ENCODE measurements at places on chromosomes 11 and 22.
A peak's percentile ranks its signal among the peaks of the same experiment; 100 is the strongest.

GRCh38 chr11:8934742-8935488, 2.2 kb upstream of the C11orf16 start:
- peak; percentile 93 for DNase-seq

GRCh38 chr22:48488611-48489511, 1338.8 kb downstream of the BRD1 start:
- peak; percentile 12 for DNase-seq

DNA sequence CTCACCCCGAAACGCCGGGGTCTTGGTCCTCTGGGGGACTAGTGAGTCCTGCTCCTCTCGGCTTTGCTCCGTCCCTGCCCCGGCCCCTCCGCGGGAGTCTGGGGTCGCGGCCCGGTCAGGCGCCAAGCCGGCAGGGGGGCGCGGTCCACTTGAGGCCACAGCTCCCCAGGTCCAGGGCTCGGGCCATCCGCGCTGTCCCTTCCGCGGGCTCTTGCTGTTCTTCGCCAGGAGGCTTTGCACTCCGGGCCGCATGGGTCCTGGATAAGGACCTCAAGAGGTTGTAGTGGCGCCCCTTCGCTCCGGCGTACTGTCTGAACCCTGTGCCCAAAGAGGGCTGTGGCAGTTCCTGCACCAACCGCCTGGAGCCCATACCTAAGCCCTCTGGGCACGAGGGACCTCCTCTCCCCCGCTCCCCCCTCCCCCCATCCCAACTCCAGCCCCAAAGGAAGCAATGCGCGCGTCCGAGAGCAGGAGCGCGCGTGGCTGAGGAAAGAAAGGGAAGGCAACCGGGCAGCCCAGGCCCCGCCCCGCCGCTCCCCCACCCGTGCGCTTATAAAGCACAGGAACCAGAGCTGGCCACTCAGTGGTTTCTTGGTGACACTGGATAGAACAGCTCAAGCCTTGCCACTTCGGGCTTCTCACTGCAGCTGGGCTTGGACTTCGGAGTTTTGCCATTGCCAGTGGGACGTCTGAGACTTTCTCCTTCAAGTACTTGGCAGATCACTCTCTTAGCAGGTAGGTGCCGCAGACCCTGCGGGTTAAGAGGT, at the start of gene ADM:
Gene ADM, plus strand, starts transcription at position 579 of the 767 bp plus-strand sequence. CDS start 628 bp downstream, outside the sequence.
- DNase-seq: peak; percentile 97

DNA sequence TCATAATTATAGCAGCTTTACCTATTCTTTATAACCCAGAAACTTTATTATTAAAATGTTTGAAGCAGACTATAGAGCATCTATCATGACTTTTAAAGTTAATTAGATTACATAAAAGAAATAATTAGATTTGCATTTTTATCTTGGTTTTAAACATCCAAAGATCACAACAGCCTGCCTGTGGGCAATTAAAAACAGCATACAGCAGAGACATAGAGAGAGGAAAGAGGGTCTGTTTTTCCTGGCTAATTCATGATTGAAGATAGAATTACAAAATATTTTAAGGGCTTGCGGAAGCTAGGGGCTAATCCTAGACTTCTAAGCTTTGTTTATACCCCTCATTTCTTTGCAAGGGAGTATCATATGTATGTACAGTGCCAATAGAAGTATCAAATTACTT, 178.1 kb downstream of the SOX6 start:
- no peak for DNase-seq

GRCh38 chr11:117572129-117572528, 224.9 kb downstream of the DSCAML1 start:
- no peak for DNase-seq

DNA sequence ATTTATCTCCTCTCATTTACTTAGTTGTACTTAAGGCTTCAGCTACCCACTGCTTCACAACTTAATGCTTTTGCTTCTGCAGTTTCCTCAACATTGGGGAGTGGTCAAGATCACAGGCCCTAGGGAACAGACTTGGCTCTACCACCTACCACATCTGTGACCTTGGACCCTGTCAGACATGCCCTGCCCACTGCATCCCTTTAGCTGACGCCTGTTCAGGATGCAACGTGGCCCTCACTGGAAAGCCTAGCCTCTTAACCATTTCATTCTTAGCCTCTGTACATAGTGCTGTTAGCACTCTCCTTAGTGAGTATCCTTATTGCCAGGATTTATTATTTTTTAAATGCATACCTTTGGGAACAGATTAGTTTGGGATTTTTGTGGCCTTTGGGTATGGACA, 34.4 kb downstream of the TNRC6B start:
- no peak for DNase-seq

DNA sequence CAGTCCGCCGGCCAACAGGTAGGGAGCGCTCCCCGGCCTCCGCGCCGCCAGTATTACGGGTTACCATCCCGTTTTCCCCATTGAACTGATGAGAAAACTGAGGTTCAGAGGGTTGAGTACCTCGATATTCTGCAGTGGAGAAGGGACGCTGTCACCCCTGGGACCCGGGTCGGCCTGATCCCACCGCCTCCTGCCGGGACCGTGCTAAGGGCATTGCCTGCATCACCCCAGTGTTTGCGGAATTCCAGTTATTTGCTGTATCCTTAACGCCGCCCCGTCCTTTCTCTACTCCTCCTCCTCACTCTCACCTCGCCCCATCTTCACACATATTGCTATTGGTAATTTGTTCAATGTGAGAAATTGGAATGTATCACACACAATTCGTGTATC, 370 bp upstream of the A4GALT start:
- no peak for DNase-seq

DNA sequence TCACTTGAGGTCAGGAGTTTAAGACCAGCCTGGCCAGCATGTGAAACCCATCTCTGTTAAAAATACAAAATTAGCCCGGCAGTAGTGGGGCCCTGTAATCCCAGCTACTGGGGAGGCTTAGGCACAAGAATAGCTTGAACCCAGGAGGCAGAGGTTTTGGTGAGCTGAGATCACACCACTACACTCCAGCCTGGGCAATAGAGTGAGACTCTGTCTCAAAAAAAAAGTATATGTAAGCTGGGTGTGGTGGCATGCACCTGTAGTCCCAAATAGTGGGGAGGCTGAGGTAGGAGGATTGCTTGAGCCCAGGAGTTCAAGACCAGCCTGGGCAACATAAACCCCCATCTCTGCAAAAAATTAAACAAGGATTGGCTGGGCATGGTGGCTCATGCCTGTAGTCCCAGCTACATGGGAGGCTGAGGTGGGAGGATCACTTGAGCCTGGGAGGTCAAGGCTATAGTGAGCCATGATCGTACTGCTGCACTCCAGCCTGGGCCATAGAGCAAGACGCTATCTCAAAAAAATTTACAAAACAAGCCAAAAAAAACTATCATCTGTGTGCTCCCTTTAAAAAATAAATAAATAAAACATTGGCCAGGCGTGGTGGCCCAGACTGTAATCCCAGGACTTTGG, 10.8 kb downstream of the CRKL start:
- no peak for DNase-seq

DNA sequence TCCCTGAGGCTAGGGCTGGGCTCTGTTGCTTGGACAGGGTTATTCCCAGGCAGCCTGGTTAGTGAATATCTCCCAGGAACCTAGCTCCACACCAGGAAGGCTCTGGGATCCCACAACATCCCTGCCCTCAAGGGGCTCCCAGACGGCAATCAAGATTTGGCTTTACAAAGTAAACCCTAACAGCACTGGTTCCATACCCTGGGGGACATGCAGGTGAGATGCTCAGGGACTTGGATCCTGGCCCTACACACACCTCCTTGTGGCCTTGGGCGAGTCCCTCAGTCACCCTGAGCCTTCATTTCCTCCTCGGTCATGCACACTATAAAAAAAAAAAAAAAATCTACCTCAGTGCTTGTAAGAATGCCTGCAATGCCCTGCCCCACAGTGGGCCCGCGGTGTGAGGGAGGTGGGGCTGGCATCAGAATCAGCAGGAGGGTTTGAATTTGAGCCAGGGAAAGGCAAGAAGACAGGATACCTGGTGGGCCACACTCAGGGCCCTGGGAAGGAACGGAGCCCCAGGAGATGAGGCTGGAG, 86.3 kb downstream of the MORC2 start:
- no peak for DNase-seq

- DNase-seq: no peak
These were observed 638.5 kb downstream of the NELL1 start for GRCh38 chr11:21307874-21308273.

DNA sequence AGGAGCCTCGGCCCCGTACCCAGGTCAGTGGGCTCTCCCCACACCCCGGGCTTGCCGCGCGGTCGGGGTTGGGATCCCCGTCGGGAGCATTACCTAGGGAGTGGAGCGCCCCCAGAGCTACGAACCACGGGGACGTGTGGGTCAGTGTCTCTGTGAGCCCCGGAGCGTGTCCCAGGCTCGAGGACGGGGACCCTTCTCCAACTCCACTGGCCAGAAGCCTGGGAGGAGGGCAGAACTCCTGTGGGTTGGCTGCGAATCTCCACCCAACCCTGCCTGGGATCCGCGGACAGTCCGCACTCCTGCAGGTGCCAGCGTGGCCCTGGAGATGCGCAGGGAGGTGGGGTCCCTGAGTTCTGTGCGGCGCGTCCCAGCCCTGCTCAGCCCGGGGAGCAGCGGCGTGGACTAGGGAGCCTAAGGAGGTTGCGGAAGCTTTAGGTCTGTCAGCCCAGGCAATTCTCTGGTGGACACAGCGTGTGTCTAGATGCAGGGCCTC, 346 bp downstream of the PPFIBP2 start:
- no peak for DNase-seq

DNA sequence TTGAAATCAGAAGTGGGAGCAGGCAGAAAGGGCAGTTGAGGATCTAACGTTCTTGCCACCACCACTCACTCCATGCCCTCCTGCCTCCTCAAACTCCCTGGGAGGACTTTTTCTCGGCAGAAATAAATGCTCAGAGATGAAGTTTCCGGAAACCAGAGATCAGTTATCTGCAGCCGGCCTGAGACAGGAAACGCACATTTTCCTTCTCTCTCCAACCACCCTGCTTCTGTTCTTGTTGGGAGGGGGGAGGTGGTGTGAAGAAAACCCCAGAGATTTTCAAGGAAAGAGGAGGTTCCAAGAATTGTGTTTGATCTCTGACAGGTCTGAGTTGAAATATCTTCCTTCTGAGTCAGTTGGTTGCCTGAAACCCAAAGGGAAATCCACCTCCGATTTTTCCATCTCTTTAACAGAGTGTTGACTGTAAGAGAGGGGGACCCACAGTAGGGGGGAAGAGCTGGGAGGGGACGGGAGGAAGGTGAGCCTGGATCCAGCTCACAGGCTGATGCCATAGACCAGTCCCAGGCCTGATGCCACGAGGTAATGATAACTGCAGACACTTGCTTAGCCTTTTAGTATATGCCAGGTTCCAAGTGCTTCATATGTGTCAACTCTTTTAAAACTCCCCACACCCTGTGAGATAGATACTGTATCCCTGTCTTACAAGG, 100.8 kb downstream of the TRAF6 start:
- peak; percentile 81 for DNase-seq

DNA sequence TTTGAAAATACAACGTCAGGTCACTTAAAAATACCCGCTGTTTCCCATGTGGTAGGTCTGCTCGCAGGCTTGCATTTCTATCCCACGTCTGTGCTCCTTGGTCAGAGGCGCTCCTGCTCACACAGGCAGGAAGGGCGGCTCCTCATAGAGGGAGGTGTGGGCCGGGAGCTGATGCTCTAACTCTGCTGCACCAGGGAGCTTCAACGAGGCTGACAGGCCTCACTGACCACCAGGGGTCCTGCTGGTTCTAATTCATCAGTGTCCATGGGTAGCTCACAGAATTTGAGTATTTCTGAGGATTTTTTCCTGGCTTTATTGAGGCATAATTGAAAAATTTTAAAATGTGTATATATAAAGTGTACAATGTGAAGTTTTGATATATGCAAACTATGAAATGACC, 68.5 kb downstream of the PIWIL3 start:
- no peak for DNase-seq

DNA sequence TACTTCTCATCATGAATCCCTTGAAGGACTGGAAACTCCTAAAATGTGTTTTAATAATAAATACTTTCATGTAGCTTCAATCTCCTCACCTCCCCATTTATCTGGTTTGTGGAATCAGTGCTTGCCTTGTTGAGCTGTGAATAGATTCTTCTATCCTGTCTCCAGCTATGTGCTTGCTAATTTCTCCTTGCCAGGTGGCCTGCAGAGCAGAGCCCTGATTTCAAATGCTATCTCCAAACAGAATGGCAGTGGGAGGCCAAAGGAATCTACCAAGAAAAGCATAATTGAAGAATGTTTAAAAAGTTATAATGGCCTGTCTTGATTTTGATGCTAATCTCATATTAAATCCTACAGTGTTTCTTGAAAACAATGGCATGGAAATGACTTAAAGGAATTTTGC, 309.3 kb upstream of the CHORDC1 start:
- DNase-seq: no peak

- DNase-seq: no peak
These were observed 53.7 kb downstream of the PPP6R2 start for GRCh38 chr22:50396751-50397370.

DNA sequence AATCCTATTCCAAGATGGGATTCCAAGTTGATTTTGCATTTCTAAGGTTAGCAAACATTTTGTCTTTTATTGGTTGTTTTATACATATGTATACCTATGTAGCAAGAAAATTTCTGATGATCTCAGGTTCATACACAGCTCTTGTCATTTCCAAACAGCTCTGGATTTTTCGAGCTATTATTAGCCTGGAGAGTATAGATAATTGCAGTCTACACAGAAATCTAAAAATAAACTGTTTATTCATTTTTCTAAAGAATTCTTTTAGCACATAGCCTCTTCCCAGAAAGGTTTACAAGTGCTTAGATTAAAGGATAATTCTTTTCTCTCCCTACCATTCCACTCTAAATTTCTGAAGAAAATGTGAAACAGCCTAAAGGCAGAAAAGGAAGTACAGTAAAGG, 705.0 kb downstream of the NTM start:
- no peak for DNase-seq

- no peak for DNase-seq
These were observed 11.9 kb downstream of the SLC29A2 start for GRCh38 chr11:66359662-66360087.

GRCh38 chr22:46614025-46614931, 5.9 kb upstream of the GRAMD4 start:
- no peak for DNase-seq

DNA sequence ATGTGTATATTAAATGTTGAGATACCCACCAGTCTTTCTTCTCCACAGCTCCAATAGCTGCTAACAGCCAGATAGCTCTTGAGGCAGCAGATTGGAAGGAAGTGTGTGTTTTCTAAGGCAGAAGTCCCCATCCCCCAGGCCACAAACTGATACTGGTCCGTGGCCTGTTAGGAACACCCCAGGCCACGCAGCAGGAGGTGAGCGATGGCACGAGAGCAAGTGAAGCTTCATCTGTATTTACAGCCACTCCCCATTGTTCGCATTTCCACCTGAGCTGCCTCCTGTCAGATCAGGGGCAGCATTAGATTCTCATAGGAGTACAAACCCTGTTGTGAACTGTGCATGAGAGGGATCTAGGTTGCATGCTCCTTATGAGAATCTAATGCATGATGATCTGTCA, 12.7 kb downstream of the CCDC73 start:
- DNase-seq: no peak

DNA sequence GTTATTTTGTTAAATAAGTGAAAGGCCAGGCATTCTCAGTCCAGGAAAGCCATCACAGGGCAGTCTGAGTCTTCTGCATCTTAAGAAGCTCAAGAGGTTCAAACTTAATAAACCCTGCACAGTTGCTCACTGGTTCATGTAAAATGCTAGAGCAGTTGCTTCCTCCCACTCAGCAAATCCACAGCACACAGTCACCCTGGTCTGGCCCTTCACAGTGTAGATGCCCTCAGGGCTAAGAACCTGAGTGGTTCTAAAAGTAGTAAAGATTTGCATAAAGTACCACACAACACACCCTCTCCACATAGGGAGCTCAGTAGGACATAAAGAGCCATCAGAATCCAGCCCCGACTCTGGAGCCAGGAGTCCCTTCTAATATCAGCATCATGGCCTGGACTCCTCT, 58.7 kb downstream of the ZNF280B start:
- no peak for DNase-seq
